SJSA1 (cell line): ENCODE measurements at places on chromosomes 7 and 10. TPM values are rescaled to one million over a fixed set of nuclear protein-coding genes. Genes with fewer than 3 reads are reported as not detected.

The CLCN1 gene
- total RNA-seq: not detected in 2 replicates

The CCL26 gene
- total RNA-seq: 15.1 and 30.1 TPM in 2 replicates

The PNLIPRP3 gene
- not detected in 2 replicates for total RNA-seq

The SPRN gene
- not detected in 2 replicates for total RNA-seq
